ENCODE measurements at places on chromosomes 3 and 15.

- DNase-seq, result no peak
Measured at GRCh38 chr15:31499236-31499952, 172.8 kb downstream of the KLF13 start.

DNA sequence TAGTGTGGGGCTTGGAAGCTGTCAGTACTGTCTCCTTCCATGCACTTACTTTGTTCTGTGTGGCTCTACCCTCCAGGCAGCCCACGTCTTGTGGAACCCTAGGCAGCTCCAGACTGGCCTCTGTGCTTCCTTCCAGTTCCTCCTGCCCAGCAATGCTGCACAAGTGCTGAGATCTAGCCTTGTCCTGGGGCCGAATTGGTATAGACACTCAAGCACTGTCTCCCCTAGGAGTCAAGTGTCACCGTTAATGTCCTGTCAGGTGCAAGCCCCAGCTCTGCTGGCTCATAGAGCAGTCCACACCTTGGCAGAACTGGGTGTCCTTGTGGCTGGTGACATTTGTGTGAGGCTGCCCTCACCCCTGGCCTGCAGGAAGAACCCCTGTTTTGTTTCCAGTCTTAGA, 130.1 kb downstream of the EEFSEC start:
- DNase-seq, result no peak

DNA sequence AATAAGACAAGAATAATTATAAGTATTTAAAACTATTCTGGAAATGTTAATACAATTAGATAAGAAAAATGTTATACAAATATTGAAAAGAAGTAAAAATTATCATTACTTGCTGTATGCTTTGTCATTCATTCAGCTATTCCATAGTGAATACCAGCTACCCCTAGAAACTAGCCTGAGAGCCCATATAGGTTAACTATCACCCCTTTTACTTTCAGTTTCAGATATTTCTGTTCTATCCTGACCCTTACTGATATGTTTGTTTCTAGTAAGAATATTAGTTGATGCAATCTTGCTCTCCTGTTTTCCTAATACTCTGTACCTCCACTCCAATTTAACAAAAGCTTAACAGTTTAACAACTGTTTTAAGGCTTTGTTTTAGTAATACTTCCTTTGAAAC, 31.6 kb downstream of the FAM227B start:
- DNase-seq, result no peak

- DNase-seq, result no peak
Measured at GRCh38 chr15:90592131-90592881, 62.6 kb downstream of the CRTC3 start.

- no peak for DNase-seq
Measured at GRCh38 chr3:125140818-125141595, 71.5 kb downstream of the SLC12A8 start.

DNA sequence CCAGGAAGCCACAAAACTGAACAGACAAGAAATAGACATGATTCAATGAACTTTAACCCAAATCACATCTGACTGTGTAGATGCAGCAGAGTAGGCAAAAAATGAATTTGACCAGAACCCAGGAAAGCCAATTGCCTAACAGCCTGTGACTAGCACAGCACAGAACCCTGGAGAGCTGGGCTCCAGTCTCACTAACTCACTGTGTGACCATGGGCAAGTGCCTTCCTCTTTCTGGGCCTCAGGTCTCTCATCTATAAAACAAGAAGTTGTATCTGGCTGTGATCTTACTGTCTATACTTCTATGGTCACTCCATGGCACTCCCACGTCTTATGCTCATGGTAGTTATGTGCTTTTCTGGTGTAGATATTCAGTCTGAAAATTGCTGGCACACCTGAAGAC, 48.1 kb upstream of the USP3 start:
- no peak for DNase-seq

DNA sequence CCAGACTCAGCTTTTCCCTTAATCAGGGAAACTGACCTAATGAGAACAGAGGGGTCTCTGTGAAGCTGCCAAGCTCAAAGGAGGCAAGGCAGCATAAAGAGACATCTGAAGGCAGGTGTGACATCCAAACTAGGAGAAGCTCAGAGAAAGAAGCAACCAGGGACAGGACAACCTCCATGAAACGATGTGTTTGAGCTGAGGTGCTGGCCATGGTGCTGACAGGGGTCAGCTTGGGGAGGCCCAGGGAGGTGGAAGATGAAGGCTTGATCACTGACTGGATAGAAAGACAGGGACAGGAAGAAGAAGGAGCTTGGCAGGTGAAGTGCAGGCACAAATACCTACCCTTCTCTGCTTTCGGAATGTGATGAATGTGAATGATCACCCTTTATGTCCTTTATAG, 179.5 kb upstream of the NSMCE3 start:
- DNase-seq, result no peak

DNA sequence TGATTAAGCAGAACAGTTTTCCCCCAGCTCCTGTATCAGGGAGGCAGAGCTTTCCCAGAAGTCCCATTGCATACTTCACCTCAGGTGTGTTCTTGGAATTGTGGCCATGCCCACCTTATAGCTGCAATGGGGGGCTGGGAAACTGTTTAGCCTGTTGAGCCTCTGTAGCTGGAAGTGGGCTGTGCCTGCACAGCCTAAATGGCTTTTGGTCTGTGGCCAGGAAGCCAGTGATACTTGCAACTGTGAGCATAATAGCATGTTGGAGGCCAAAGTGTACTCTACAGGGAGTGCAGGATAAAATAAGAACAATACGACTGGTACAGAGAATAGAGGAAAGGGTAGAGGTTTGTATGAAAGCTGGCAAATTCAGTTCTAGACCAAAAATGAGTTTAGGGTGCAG, 248.5 kb downstream of the PTPRG start:
- peak; percentile 31 for DNase-seq

GRCh38 chr3:169886671-169887070, 16.9 kb upstream of the LRRC31 start:
- peak; percentile 50 for DNase-seq

DNA sequence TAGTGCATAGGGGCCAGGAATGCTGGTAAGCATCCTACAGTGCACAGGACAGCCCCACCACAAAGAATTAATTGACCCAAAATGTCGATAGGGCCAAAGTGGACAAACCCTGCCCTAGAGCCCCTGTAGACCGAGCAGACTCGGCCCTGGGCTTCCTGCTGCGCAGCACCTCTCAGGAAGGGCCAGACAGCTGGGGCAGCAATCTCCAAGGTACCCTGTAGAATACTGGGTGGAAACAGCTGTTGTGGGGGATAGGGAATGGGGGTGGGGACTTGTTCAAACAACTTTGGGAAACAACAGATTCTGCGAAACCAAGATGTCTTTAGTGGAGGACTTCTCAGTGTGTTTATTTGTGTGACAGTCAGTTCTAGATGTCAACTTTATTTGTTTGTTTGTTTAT, 67.1 kb downstream of the MRPL46 start:
- DNase-seq, result no peak
